ENCODE measurements at places on chromosomes 2 and 18.

GRCh38 chr2:143177096-143177786, 48.0 kb downstream of the ARHGAP15 start:
- no peak for DNase-seq

- no peak for DNase-seq
Observed at GRCh38 chr2:36441816-36442215, 86.2 kb downstream of the CRIM1 start.

GRCh38 chr2:10518470-10519393, 70.6 kb upstream of the ODC1 start:
- no peak for DNase-seq

- no peak for DNase-seq
Observed at GRCh38 chr18:59303656-59304195, 14.7 kb downstream of the CPLX4 start.
